Hepatic stellate cell (primary cell): ENCODE measurements at places on chromosomes 2 and 18.
A peak's percentile ranks its signal among the peaks of the same experiment; 100 is the strongest.

GRCh38 chr2:72136933-72137497, 10.6 kb downstream of the CYP26B1 start:
- no peak for DNase-seq

GRCh38 chr2:74514368-74515270, at the start of gene TLX2:
TLX2 (plus strand) TSS chr2:74514450; CDS start chr2:74514807, 357 bp downstream.
- no peak for DNase-seq

- no peak for DNase-seq
Measured at GRCh38 chr2:126995621-126996377, 97.1 kb downstream of the TEX51 start.

DNA sequence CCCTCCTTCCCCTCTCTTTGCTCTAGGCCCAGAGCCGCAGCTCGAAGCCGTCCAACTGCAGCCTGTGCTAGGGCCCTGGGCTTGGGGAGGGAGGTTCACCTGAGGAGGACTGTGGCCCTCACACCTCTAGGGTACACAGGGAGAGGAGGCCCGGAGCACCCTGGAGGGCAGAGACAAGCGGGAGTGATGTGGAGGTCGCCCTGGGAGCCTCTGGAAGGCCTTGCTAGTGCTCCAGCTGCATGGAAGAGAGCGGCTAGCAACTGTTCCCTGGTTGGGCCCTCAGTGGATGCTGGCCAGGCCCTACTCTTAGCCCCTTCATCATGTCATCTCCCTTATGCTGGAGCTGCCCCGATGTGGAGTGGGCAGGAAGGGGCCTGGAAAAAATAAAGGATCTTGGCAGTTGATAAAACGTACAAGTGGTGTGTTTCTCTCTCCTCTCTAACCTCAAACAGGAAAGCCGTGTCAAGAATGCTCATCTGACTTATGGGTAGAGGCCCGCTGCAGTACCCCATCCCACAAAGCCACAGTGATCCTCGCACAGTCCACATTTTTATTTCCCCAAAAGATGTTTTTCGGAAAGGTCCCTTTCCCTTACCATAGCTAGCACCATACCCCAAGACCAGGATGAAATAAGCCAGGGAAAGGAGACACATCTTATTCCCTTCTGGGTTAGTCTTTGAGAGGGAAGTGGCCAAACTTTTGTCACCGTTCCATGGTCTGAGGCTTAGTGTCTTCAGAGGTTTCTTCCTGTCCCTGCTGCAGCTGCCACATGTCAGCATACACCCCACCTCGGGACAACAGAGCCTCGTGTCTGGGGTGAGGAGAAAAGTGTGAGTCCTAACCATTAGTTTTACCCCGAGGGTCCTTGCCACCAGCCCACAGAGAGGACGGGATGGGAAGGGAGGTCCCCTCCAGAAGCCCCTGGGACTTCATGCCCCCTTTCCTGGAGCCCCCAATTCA, 2.9 kb downstream of the ZFAND2B start:
- no peak for DNase-seq

DNA sequence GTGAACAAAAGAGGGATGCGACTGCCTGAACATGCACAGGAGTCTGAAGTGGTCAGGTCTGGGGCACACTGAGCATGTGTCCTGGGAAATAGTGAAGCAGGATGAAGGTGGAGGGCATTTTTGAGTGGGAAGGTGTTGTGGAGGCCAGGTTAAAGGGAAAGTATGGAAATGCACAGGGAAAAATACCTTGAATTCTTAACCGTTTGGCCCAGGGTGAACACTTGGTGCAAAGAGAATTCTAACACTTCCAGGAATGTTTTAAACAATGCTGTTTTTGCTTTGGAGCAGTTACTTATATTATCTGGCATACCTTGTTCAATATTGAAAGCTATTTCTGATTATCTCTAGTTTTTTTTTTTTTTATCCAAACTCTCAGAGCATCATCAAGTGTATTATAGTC, 623.5 kb downstream of the DCC start:
- no peak for DNase-seq

- DNase-seq, result no peak
Measured at GRCh38 chr2:85751627-85752026, 2.2 kb upstream of the ATOH8 start.

DNA sequence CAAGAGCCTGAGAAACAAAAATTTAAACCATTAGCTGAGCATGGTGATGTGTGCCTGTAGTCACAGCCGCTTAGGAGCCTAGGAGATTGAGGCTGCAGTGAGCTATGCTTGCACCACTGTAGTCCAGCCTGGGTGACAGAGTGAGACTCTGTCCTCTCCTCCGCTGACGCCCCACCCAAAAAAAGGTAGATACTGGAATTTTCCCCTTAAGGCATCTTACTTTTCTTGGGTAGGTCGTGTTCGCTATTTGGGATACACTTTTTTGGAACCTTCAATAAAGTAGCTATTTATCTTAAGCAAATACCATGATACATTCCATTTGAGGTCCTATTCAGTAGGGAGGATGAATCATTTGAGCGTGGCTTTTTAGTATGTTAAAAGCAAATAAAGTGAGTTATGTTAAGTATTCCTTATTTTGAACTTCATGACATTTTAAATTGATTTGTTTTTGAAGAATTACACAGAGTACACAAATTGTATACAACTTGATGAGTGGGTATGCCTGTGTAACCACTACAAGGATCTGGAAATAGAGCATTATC, 38.7 kb downstream of the RALBP1 start:
- DNase-seq, result peak; percentile 68

- no peak for DNase-seq
Measured at GRCh38 chr2:95702471-95702870, 110.7 kb downstream of the TRIM43 start.

DNA sequence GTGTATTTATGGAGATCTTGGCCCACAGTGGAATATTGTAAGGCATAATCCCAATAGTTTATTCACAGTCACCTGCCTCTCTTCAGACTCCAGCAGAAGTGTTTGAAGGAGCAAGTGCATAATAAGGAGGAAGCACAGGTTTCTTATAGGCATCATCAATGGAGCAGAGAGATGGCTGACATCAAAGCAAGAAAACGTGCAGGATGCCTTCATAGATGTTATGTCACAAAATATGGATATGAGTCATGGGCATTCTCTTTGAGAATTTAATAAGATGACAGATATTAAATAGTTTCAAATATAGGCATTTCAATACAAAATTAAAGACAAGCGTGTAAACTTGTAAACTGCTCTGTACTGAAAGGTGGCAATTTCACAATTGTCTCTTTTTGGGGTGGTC, 4.0 kb upstream of the RND3 start:
- DNase-seq, result no peak

- no peak for DNase-seq
Measured at GRCh38 chr2:134406311-134406710, 152.4 kb downstream of the MGAT5 start.

- no peak for DNase-seq
Measured at GRCh38 chr18:44761812-44762211, 81.1 kb downstream of the SETBP1 start.

- DNase-seq, result no peak
Measured at GRCh38 chr2:33077844-33078243, 131.1 kb downstream of the LTBP1 start.

- no peak for DNase-seq
Measured at GRCh38 chr2:40556739-40557138, 104.8 kb upstream of the SLC8A1 start.

- no peak for DNase-seq
Measured at GRCh38 chr2:113275556-113276215, 3.0 kb downstream of the PAX8 start.

DNA sequence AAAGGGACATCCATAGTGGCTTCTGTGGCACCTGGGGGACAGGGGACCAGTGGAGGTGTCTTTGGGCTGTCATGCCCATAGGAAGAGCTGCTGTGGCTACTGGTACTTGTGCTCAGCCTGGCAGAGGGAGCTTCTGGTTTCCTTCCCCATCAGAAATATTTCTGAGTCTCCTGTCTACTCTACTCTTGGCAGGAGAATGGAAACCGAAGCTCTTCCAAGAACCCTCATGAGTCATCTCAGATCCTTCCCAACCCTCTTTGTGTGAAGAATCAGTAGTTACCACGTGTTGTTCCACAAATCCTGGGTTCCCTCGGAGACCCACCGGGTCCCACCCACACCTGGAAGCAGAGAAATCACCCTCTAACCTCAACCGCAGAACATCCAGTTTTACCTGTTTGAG, 234.9 kb downstream of the FHOD3 start:
- DNase-seq, result no peak
